ENCODE measurements at places on chromosomes 5 and 9. TPM values are rescaled to one million over a fixed set of nuclear protein-coding genes. Genes with fewer than 3 reads are reported as not detected.
A peak's percentile ranks its signal among the peaks of the same experiment; 100 is the strongest.

Gene TRIM32
- 23.9 TPM for total RNA-seq

DNA sequence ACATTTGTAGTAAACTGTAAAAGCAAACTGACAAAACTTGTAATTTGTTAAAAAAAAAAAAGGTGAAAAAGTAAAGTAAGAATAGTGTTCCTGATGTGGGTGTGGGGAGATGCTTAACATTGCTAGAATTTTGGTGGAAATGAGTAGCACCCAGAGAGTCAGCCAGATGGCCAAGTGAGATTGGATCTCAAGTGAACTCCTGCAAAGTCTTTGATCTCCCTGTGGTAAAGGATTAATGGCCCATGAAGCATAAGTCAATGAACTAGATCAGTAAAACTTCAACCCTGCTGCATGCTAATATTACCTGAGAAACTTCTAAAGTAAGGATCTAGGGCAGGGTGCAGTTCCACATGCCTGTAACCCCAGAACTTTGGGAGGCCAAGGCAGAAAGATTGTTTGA, 19.0 kb upstream of the FAM169A start:
- no peak for DNase-seq

GRCh38 chr5:28823231-28823630, 1784.8 kb upstream of the CDH9 start:
- no peak for DNase-seq

Gene TMOD1
- total RNA-seq, result 22.8 TPM

Gene BTF3
- total RNA-seq, result 191 TPM

DNA sequence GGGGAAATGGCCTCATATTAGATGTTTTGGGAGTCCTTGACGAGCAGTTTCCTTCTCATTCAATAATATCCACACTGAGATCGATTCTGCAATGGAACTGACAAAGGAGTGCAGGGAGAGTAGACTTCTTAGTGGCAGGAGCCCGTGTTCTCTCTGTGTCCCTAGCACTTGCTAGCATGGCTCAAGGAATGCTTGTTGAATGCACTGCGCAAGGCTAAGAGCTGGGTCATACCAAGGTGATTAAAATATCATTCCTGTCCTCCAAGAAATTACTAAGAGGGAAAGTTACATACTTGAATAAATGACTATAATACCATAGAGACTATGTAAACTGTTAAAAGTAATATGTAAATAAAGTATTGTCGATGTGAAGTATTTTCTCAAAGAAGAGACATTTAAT, 630.1 kb downstream of the IRX1 start:
- DNase-seq, result no peak

DNA sequence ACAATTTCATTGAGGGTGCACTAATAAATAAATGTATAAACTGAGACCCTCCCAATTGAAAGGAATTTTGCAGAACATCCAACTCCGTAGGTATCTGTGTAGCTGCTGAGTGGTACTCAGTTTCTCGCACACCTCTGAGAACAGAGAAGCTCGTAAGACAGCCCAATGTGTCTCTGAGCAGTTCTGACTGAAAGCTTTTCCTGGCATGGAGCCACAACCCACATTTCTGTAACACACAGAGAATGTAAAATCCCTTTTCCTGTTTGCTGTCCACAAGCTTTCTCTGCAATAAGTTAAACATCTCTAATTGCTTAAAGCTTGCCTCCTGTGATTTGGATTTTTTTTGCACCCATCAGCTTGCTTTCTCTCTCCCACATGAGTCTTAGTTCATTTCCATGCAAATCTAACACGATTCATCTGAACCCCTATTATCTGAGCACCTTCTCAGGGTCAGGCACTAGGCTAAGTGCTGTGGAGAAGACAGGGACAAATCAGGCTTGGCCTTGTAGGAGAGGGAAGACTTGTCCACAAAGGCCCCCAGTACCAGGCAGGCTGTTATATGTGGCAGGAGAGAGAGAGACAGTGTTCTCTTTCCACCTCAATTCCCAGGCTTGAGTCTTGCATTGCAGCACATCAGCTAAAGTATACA, 44.2 kb upstream of the COL15A1 start:
- DNase-seq, result no peak

DNA sequence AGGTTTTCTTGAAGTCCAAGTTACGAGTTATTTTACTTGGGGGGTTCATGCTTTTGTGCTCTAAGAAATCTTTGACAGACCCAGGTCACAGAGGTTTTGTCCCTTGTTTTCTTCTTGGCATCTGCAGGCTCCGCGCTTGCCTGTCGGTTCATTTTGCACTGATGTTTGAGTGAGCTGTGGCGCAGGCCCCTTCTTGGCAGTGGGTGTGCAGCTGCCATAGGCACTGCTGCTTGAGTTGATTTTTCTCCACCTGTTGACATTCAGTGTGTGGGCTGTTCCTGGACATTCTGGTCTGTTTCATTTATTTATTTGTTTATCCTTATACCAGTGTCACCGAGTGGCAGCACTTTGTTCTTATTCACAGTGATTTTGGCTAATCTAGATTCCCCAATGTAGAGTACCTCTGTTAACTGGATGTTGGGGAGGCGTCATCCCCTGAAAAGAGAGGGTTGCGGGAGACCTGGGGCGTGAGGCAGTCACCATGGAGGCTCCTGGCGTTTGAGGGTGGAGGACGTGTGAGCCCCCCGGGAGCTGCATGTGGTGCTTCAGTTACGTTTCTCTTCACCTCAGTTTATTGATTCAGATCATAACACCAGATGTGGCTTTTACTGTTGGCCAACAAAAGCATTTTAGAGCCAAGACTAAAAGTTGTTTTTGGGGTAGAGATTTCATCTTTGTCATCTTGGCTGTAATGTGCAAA, 121.4 kb upstream of the CACNA1B start:
- DNase-seq, result no peak

GRCh38 chr5:179267071-179267670, 78.1 kb downstream of the ADAMTS2 start:
- no peak for DNase-seq

Gene PCDHGB3
- 12.3 TPM for total RNA-seq

Gene SMIM33
- total RNA-seq, result not detected

DNA sequence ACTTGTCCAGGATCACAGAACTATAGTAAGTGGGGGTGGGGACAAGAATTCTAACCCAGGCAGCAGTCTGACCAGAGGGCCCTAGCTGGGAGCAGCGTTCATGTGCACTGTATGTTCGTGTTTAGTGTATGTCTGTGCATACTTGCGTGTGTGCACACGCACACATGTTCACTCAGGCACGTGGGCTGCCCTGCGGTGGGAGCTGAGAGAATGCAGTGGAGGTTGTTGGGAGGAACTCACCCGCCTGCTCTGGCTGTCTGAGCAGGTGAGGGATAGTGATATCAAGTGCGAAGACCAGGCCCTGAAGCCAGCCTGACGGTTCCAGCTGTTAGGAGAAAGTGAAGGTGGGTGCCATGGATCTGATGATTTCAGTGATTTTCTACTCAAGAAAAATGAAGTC, 942 bp downstream of the DCANP1 start:
- DNase-seq, result no peak

DNA sequence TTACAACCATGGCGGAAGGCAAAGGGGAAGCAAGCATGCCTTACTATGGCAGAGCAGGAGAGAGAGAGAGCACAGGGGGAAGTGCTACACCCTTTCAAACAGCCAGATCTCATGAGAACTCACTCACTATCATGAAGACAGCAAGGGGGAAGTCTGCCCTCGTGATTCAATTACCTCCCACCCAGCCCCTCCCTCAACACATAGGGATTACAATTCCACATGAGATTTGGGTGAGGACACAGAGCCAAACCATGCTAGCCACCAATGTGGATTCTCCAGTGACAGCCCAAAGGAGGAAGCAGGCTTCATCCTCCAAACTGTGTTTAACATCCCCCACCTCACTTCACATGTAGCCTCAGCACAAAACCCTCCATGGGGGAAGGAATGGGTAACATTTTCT, 563.7 kb downstream of the CDK5RAP2 start:
- DNase-seq, result no peak

DNA sequence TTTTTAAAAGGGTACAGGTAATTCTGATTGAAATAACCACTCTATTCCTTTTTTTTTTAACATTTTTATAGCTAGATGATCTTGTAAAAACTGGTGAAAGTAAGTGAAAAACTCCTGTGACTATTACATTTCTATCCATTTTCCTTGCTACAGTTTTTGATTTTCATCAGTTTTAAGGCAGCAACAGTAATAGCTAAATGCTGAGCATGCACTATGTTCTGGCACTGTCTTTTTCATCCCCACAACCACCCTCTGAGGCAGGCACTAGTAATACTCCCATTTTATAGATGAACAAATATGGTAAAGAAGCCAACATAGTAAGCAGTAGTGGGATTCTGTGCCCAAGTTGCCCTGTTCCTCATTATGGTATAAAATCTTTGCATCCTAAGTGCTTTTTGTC, 113.0 kb upstream of the IL7R start:
- DNase-seq, result no peak

GRCh38 chr5:36688722-36689121, 82.3 kb downstream of the SLC1A3 start:
- no peak for DNase-seq

GRCh38 chr5:151531581-151531980, 59.5 kb downstream of the FAT2 start:
- no peak for DNase-seq

DNA sequence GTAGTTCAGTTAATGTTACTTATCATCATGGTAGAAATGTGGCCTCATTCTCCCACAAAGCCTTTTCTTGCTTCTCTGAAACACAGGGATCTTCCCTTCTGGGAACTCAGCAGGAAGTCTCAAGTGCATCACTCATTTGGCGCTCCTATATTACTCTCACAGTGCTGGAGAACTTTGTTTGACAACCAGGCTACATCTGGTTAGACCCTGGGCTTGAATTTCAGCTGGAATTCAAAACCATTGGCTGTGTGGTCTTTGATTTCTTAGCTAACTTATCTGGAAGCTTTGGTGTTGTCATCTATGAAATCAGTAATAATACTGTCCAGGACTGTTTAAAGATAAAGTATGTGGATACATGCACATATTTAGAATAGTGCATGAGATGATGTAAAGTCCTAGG, 1777.1 kb downstream of the MAT2B start:
- DNase-seq, result no peak

DNA sequence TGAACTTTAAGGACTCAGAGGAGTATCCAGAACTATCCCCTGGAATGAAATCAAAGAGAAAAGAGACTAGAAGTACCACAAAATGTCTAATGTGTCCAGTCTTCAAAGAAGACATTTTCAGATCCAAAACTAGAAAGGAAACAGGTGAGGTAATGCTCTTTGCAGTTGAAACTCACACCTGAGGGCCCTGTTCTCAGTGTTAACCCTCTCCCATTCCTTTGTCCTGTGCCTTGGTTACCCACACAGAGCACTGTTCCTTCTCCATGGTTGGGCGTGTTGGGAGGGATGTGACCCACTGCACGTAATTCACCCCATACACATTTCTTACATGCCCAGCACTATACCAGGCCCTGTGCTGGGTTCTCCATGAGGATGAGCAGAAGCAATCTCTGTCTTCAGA, 21.3 kb downstream of the MSANTD3 start:
- DNase-seq, result no peak

DNA sequence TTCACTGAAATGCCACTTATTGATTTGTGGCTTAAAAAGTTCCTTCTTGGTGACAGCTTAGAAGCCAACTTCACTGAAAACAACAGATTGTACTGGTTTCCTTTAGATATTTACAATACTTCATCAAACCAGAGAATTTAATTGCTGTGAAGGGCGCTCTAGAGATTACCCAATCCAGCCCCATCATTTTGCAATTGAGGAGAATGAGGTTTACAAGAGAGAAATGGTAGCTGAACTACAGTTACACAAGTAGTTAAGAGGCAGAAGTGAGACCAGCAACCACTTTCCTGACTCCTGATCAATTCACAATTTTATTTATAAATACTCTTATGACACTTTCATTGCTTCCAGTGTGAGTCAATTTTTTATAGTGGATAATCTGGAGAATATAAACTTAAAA, 103.5 kb upstream of the APC start:
- no peak for DNase-seq

DNA sequence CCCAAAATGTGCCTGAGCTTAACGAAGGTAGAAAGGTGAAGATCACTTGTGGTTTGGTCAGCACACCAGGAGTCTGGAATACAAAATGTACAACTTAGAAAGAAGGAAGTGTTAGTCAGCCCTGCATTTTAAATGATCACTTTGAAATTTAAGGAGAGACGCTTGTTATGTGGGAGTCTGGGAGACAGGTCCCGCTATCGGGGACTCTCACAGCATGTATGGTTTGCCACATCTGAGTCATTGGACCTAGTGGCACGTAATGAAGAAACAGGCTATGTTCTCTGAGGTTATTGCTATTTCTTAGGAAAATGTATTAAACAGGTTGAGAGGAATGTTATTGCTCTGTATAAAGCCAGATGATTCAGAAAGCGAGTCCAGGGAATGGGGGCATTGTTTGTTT, 2362.5 kb upstream of the WWC1 start:
- DNase-seq, result no peak

Gene SDHA
- 74.4 TPM for total RNA-seq

DNA sequence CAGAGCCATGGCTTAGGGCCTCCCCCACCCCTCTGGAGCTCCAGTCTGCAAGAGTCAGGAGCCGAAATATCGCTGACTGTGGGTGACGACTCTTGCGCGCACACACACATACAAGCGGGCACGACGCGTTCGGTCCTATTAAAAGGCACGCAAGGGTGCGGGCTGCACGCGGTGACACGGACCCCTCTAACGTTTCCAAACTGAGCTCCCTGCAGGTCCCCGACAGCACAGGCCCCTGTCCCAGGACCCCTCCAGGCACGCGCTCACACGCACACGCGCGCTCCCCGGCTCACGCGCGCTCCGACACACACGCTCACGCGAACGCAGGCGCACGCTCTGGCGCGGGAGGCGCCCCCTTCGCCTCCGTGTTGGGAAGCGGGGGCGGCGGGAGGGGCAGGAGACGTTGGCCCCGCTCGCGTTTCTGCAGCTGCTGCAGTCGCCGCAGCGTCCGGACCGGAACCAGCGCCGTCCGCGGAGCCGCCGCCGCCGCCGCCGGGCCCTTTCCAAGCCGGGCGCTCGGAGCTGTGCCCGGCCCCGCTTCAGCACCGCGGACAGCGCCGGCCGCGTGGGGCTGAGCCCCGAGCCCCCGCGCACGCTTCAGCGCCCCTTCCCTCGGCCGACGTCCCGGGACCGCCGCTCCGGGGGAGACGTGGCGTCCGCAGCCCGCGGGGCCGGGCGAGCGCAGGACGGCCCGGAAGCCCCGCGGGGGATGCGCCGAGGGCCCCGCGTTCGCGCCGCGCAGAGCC, at the start of gene GRIN1:
Gene GRIN1 (plus strand): TSS at position 433 of the 746 bp plus-strand sequence. CDS start 333 bp downstream, outside the sequence.
- DNase-seq, result peak; percentile 53

Gene FAM78A
- 1.7 TPM for total RNA-seq

DNA sequence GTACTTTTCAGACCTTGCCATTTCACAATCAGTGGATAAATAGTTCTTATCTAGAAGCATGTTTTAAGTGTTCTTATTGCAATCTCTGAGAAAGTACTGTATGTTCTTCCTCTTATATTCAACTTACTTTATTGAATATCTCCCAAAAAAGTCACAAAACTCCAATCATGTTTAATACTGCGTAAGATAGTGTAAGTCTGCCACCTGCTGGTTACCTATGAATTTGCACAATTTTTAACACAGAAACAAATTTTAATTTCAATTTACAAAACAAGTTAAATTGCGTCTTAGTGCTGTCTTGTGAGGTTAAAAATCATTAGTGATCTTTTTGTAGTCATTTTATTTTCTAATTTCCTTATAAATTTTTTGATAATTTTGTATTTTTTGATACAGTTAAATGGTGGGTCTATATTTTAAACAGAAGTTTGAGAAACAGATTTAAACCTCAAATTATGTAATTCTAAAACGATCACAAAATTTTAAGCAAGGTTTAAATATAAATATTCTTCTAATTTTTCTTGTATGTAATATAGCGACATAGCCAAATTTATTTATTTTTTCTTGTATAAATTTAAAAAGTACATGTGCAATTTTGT, 115.8 kb downstream of the EMB start:
- no peak for DNase-seq

Measured in occipital lobe (tissue), 3 donors.